ENCODE measurements at places on chromosomes 7 and 10.

GRCh38 chr10:101380353-101381017 is 26.5 kb downstream of the BTRC start:
- DNase-seq, result no peak

DNA sequence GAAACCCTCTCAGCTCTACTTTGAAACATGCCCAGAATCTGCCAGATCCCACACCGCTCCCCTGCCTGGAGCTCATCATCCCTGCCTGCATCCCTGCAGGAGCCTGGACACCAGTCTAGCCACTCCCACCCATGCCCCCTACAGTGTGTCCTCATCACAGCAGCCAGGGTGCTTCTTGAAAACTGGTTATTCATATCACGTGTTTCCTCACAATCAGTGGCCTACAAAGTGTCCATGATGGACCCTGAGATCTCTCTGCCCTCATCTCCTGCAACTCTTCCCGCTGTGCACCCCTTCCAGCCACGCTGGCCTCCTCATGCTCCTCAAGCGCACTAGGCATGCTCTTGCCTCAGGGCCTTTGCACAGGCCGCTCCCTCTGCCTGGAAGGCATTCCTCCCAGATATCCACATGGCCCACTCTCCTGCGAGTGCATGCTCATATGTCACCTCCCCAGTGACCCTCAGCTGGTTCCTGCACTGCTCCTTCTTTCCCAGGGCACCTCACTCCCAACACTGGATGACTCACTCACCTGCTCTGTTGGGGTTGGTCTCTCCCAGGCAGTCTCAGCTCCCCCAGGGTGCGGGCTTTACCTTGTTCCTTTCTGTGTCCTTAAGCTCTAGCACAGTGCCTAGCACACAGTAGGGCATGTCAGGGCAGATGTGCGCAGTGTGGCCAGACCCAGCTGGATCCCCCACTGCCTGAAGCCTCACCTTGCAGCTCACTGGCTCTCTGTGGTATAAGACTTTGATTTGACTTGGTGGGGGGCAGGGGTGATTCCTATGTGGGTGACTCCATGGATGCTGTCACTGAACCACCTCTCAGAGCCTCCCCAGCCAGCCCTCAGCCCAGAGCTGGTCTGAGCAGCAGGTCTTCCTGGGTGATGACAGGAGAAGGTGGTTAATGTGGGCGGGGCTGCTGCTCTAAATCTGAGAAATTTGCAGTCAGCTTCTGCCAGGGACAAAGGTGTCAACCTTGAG is 37.3 kb downstream of the CDH23 start:
- DNase-seq, result no peak

DNA sequence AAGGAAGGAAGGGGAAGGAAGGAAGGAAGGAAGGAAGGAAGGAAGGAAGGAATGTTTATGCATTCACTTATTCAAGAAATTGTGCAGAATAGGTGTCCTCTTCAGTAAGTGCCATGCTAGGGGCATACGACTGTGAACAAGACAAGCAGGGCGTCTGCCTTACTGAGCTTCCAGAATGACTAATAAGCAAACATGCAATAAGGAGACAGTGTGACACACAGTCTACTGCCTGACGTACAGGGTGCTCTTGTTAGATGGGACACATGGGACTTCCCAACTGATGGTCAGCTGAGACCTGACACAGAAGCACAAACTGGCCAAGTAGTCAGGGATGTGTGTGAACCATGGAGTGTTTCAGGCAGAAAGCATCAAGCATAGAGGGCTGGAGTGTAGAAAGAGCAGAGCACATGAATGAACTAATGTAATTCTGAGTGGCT is 18.2 kb downstream of the DNAJC12 start:
- no peak for DNase-seq

GRCh38 chr7:33903791-33904680 is 1.3 kb upstream of the BMPER start:
- DNase-seq, result no peak

GRCh38 chr10:29067161-29067560 is 221.7 kb upstream of the LYZL1 start:
- DNase-seq, result no peak

- DNase-seq, result no peak
Observed at GRCh38 chr10:132390921-132391675, 5.9 kb upstream of the PWWP2B start.

DNA sequence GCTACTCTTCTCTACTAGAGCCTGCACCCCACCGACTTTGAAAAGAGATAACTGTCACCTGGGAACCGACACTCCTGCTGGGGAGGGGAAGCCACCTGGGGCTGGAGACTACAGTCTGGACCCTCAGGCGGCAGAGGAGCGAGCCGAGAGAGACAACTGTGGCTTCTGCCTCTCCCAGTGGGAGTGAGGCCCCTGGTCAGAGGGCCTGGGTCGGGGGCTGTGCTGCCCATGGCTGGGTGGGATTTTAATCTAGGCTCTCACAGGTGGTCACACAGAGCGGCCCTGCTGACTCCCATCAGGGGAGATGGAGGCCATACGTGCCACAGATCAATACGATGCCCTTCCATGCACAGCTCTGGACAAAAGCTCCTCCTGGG is 372.1 kb downstream of the DNAJB6 start:
- no peak for DNase-seq

- no peak for DNase-seq
Observed at GRCh38 chr7:69962186-69963065, 364.2 kb downstream of the AUTS2 start.

- no peak for DNase-seq
Observed at GRCh38 chr7:3289996-3290395, 11.1 kb upstream of the SDK1 start.

DNA sequence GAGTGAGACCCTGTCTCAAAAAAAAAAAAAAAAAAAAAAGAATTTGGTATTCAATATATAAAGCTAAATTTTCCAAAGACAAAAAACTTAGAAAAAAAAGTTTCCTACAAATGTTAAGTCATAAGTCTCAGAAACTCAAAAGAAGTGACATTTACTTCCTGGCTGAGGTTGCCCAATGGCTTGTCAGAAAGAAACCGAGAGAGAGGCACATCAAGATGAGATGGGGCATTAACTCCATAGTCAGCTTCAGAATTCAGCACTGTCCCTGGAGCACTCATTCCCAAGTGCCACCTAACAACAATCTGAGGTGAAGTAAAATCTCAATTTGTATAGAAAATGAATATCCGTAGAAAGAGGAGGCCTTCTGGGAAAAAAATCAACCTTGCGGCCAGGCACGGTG is 6.8 kb upstream of the SPOCK2 start:
- DNase-seq, result no peak

DNA sequence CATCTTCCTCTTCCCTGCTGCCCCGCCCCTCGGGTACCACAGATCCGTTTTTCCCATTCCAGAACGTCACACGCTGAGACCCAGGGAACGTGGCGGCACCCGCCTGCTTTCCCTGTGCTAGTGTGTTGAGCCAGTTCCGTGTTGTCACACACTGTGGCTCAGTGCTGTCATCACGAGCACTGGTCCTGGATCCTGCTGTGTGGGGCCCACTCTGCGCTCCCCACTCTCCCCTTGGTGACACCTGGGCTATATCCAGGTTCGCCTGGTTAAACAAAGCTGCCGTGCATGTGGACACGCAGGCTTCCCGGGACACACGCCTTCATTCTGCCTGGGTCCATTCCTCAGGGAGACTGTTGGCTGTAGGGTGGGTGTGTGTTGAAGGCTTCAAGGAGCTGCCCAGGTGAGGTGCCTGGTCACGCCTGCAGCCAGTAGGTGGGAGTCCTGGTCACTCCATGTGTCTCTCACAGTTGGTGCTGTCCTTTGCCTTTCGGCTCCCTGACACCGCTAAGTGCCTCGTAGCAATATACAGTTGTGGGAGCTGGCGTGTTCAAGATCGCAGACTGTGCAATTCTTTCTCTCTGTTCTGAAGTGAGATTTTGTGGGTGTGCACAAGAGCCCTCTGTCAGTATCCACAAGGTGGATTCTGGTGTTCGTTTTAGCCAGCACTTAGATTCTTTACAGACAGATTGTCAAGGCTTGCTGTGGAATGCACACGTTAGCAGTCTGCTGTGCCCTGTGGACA is 88.6 kb downstream of the INPP5A start:
- DNase-seq, result no peak

DNA sequence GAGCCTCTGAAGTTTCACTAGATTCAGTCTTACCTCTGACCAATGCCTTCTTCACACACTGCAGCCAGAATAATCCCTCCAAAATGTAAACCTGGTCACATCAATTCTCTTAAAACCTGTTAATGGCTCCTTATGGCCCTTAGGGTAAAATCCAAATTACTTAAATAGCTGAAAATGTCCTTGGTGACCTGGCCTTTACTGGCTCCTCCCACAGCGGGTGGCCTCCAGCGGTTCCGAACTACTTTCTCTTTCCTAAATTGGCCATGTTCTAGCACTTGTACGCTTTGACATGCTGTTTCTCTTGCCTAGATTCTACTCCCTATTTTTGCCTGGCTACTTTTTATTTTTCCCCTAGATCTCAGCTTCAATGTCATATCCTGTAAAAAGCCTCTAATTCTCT is 36.1 kb downstream of the AGK start:
- no peak for DNase-seq

GRCh38 chr10:67127441-67127840 is 201.6 kb downstream of the LRRTM3 start:
- no peak for DNase-seq

- DNase-seq, result no peak
Observed at GRCh38 chr7:88226886-88227516, 7.2 kb upstream of the SRI start.

DNA sequence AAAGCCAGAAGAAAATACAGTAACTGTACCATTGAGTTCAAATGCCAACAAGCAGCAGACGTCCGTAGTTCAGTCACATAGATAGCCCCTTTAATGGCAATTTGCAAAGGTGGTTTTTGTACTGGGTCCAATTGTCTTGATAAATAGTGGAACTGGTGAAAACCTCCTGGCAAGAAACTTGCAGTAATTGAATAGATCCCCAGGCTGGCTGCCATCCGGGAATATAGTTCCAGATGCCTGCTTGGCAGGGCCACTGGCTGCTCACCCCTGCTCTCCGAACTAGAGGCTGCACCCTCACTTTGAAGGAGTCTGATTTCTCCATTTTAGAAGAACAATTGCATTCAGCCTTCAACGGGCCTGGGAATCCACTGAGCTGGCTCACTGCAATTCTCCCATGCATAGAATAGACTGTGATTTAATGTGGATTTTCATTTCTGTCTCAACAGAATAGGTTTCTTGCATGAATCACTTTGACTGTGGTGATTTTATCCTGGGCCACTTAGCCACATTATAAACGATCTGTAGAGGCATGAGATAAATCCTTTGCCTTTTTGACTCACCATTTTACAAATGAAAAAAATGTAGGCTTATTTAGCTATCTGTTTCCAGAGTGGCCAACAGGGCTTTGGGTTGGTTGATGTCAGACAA is 35.9 kb upstream of the ELMO1 start:
- no peak for DNase-seq

- DNase-seq, result no peak
Observed at GRCh38 chr10:52742731-52743130, 29.9 kb downstream of the MBL2 start.

DNA sequence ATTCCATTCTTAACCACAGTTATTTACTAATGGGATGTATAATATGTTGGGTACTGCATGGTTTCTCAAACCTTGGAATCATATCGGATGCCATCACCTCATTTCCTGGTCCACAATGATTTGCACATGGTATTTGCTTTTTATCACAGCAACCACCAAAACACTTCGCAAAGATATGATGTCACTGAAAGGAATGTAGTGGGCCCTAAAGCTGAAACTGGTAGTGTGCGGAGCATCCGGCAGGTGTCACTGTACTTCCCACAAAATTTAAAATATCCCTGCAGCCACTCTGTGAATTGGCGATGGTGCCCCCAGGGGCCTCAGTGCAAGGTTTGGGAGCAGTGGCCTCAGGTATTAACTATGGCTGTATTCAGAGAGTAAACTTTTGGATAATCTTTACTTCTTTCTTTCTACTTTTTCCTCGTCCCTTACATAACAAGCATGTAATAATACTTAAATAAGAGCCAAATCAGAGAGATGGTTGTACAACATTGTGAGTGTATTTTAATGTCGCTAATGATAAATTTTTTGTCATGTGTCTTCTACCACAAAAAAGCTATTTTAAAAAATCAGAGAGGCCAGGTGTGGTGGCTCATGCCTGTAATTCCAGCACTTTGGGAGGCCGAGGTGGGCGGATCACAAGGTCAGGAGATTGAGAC is 66.2 kb downstream of the FAM241B start:
- DNase-seq, result no peak

DNA sequence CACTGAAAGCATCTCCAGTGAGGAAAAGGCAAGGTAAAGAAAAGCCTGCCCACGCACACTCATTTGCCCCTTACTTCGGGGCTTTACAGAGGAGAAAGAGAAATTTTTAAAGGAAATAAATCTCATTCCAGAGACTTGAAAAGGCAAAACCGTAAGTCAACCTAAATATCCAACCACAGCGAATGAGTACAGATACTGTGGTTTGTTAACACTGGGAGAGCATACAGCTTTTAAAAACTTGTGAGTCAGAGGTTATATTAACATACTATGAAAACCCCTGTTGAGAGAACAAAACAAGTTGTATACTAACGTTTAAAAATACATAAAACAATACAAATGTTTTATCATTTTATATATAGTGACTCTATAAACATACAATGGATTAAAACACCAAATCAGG is 28.6 kb upstream of the ST7 start:
- DNase-seq, result no peak

DNA sequence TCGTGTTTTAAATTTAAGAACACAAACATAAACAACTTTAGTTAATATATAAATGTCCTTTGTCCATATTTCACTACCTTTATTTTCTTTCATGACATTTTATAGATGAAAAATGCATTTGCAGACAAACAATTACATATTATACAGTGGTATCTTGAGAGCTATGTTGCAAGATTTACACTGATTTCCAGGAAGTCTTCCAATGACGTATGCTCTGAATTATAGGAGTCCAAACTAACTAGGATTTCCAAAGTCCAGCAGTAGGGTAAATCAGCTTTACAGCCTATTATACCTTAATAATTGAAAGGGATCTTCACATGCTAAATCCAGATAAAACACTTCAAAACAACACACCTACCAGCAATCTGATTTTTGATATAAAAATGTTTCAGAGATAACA is 69.4 kb downstream of the HYCC1 start:
- no peak for DNase-seq

GRCh38 chr7:93402944-93403343 is 170.8 kb downstream of the VPS50 start:
- DNase-seq, result no peak

- DNase-seq, result no peak
Observed at GRCh38 chr10:132207536-132208461, 21.1 kb downstream of the DPYSL4 start.

DNA sequence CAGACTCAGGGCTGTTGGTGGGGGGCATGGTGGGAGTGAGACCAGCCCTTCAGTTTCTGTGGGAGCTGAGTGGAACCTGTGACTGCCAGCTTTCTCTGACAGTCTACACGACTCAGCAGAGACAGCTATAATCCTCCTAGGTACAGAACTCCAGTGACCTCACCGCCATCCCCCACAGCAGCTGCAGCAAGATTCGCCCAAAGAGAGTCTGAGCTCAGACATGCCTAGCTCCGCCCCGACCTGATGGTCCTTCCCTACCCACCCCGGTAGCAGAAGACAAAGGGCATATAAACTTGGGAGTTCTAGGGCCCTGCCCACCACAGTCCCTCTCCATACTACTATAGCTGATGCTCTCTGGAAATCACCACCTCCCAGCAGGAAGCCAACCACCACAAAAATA is 500.1 kb downstream of the ETV1 start:
- no peak for DNase-seq

GRCh38 chr7:10612950-10613349 is 360.7 kb upstream of the PHF14 start:
- DNase-seq, result no peak

- DNase-seq, result no peak
Observed at GRCh38 chr7:6022707-6023106, 8.5 kb upstream of the ANKRD61 start.

GRCh38 chr10:89414879-89415821 is 782 bp downstream of the IFIT5 start:
- DNase-seq, result no peak
